GM12892 (cell line): ENCODE measurements at places on chromosomes 2 and 18.

DNA sequence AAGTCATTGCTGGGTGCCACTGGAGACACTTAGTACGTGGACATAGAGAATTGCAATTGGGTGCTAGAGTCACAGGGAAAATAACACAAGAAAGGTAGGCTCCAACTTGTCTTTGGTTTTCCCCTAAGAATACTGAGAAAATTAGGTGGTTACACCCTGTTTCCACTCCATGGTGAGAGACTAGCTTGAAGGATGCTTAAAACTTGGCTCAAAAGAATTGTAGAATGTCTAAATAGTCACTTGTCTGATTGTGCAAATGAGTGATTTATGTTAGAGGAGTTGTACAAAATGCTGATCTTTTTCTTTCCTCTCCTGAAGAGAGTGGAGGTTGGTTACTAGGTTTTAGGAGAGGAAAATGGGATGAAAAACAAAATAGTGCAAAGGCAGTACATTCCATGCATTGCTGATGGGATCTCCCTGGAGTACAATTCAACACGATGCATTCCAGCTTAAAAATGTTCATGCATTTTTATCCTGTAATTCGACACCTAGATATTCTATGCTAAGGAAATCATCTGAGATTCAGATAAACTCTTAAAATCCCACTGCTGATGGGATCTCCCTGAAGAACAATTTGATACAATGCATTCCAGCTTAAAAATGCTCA lies 2.2 kb upstream of the SERPINB12 start:
- no peak for DNase-seq

- DNase-seq = no peak
These were observed 4.7 kb upstream of the CDK5R2 start for GRCh38 chr2:218954541-218955300.

DNA sequence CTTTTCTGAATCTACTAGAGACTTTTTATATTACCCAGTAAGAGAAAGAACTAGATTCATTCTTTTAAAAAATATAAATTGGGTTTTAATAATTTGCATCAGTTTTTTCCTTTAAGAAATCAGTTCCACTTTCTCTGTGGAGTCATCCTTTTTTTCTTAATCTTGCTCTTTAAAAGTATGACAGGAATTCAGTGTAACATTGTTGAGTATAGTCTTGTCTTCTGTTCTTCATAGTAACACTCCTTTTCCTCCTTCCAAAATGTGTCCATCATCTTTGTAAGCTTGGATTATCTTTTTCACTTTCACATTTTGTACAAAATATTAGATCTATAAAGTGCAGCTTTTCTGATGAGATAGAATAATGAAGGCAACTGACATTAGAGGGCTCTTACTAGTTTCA lies 135.4 kb downstream of the HAUS1 start:
- DNase-seq = no peak

GRCh38 chr2:96912346-96913116 lies 42.7 kb upstream of the SEMA4C start:
- no peak for DNase-seq

DNA sequence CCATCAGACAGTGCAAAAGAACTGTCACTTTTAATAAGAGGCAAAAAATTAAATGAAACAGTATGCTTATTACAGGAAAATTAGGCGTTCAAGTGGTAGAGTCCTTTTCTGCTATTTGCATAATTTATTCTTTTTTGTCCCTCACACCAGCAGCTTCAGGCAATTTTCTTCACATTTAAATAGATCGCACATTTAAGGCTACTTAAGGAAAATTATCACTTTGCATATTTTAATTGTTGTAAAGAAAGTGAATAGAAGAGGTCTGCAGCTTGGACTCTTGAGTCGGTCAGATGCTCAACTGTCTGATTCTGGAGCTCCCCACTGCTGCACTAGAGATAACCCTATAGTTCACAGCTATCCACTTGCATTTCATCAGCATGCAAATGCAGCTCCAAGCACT lies 141.3 kb downstream of the FIGN start:
- no peak for DNase-seq

DNA sequence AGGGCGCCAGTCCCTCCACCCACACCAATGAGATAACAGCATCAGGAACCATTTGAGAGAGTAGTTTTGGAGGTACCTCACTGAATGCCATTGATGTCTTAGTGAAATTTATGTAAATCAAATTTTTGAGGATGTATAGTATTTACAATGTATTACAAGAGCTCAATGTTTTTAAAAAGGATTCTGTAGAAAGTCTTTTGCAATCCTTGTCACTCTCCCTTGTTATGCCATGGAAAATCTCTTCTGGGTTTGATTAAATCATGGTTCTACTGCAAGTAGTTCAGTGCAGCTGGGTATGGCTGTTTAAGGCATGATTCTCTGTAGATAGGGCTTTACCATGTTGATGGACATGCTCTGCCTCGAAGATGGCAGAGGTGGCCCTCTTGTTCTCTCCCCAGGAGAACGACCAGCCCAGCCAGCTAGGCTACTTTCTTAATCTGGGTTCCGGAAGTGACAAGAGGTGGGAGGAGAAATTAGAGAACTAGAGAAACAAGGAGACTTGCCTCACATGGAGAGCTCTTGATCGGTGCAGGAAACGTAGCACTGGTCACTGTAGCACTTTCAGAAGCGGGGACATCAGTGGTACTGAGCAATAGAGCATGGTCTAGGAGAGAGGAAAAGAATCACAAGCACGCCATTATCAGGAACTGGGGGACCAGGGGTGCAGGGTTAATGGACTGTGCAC lies 202.7 kb downstream of the CLIP4 start:
- no peak for DNase-seq

GRCh38 chr18:79589601-79590091 lies 90.0 kb upstream of the CTDP1 start:
- no peak for DNase-seq

- no peak for DNase-seq
These were observed 685.6 kb upstream of the NXPH2 start for GRCh38 chr2:139465789-139466188.

DNA sequence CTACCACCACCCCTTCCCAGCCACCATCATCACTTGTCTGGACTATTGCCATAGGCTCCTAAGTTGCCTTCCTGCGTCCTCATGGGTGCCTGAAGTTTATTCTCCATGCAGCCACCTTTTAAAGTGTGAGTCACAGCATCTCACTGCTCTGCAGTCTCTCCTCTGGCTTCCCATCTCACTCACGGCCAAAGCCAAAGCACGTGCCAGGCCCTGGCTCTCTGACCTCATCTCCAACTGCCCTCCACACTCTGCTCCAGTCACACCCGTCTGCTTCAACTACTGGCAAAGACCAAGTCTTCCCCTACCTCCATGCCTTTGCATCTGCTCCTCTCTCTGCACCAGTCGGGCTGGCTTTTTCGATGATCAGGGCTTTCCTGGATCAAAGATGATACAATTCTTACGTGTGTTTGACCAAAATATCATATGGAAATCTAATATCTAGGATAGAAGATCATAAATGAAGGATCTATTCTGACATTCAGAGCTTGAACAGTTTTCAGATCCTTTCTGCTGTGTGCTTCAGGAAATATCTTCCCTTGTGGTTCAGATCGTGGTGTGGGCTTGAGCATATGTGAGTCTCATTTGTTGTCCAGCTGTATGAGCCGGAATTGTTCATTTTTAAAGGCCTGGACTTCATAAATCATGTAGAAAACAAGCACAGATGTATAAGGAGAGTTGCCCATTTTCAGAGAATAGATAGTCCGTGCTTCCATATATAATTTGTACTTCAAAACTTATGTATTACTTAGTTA lies 175.6 kb downstream of the PRKCE start:
- no peak for DNase-seq

DNA sequence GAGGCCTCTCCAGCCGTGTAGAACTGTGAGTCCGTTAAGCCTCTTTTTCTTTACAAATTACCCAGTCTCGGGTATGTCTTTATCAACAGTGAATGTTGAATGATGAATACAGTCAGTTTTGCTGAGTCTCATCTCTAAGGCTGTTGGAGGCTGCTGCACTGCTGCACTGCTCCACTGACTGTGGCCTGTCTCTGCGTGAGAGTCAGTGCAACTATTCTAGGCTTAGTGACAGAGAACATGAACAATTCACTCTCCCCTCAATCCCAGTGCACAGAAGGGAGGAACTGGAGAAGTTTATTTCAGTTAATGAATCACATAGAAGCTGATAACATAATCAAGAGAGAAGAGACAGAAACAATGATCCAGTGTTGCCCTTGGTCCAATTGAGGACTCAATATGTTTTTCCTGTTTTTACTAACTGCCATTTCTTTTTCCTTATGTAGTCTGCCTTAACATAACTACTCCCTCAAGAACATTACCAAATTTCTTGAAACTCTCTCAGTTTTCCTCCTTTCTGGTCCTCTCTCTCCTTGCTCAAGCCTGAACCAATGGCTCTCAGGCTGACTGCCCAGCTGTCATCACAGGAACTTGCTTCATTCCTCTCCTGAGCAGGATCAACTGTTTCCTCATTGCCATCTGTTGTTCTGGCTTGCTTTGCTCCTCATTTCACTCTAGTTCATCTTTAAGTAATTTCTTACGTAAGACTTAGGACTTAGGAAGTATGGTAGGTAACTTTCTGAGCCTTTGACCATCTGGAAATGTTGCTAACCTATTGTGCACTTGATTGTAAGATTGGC lies 483.2 kb downstream of the METTL4 start:
- DNase-seq = no peak

- no peak for DNase-seq
These were observed 60.5 kb downstream of the HDLBP start for GRCh38 chr2:241254904-241255351.

GRCh38 chr2:766255-766654 lies 89.0 kb upstream of the TMEM18 start:
- no peak for DNase-seq

- DNase-seq = no peak
These were observed 37.8 kb downstream of the RIT2 start for GRCh38 chr18:43077510-43078308.

GRCh38 chr2:114488841-114489530 lies 46.5 kb downstream of the DPP10 start:
- no peak for DNase-seq

DNA sequence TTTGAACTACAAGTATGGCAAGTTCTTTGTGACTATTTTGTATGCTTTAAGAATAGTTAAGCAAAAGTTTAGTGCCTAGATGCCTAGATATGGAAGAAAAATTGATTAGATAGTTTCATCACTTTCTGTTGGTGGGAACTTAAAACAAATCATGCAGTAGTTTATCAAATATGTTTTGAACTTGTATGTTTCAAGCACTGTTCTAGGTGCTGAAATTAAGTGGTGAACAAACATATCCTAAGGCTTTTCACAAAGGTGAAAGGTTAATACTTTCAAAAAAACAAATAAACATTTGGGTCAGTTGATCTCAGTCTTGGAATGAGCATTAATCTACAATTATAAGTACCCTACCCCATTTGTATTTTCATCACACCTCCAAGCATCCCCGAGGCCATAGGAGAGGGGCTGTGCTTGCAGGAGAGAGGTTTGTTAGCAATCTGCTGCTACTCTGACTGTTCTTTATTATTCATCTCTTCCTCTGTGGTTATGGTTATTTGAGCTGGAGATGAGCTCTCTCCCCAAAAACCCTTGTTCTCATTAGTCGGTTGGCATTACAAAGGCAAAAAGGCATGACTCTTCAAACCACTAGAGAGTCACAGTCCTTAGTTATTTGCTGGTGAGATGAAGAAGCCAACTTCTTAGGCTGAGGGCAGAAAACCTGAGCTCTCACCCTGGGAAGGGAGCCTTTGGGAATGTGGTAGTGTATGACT lies 103.9 kb upstream of the FHL2 start:
- DNase-seq = no peak

DNA sequence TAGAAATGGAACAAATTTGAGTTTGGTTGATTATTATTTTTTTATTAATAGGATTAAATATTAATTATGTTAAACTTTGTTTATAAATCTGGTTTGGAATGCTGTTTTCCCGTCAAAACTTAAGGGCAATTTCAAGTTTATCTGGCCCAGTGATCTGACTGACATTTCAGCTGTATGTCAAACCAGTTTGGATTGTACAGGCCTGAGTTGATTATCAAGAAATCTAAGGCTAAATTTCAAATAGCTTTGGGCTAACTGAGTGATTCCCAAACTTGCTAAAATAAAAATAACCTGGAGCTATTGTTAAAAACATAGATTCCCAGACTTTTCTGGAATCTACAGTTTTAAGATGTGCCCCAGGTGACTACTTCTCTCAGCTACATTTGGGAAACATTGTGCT lies 65.9 kb upstream of the SPOPL start:
- no peak for DNase-seq

GRCh38 chr2:13015532-13016320 lies 299.0 kb downstream of the TRIB2 start:
- DNase-seq = no peak

GRCh38 chr2:133636287-133636686 lies 68.0 kb upstream of the NCKAP5 start:
- no peak for DNase-seq

- no peak for DNase-seq
These were observed 36.0 kb upstream of the IKZF2 start for GRCh38 chr2:213187386-213187785.

- no peak for DNase-seq
These were observed 48.6 kb downstream of the ROCK1 start for GRCh38 chr18:21063011-21063410.

- no peak for DNase-seq
These were observed 277.5 kb upstream of the ZSWIM2 start for GRCh38 chr2:187126247-187127005.

- DNase-seq = no peak
These were observed 9.0 kb downstream of the B4GALT6 start for GRCh38 chr18:31675404-31675803.

DNA sequence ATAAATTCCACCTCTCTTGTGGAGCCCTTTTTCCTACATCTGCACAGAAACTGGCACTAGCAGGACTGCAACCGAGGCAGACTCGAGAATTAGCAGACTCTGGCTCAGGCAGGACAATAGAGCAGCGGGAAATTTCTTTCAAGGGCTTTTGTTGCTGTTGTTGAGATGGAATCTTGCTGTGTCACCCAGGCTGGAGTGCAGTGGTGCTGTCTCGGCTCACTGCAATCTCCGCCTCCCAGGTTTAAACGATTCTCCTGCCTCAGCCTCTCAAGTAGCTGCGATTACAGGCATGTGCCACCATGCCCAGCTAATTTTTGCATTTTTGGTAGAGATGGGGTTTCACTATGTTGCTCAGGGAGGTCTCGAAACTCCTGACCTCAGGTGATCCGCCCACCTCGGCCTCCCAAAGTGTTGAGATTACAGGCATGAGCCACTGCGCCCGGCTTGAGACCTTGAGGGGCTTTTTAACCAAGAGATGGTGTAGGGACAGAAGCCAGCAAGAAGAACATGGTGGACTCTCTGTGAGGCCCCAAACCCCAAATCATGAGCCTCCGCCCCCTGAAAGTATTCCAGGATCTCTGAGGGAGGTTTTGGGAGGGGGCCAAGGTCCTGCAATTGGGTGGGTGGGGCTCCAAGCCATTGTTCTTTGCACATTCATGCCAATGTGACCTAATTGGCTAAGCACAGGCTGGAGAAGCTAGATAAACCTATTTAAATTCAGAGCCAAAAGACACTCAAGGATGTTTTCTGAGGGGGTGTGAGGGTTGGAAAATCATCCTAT lies 68.4 kb upstream of the MSH2 start:
- DNase-seq = no peak

- DNase-seq = no peak
These were observed 167.4 kb downstream of the MEIS1 start for GRCh38 chr2:66602341-66602740.

- DNase-seq = peak; percentile 25
These were observed 1.2 kb downstream of the ABHD3 start for GRCh38 chr18:21703241-21703820.

GRCh38 chr2:191728750-191729624 lies 51.1 kb downstream of the NABP1 start:
- no peak for DNase-seq
